ENCODE measurements at places on chromosomes 6 and 20.
A peak's percentile ranks its signal among the peaks of the same experiment; 100 is the strongest.

DNA sequence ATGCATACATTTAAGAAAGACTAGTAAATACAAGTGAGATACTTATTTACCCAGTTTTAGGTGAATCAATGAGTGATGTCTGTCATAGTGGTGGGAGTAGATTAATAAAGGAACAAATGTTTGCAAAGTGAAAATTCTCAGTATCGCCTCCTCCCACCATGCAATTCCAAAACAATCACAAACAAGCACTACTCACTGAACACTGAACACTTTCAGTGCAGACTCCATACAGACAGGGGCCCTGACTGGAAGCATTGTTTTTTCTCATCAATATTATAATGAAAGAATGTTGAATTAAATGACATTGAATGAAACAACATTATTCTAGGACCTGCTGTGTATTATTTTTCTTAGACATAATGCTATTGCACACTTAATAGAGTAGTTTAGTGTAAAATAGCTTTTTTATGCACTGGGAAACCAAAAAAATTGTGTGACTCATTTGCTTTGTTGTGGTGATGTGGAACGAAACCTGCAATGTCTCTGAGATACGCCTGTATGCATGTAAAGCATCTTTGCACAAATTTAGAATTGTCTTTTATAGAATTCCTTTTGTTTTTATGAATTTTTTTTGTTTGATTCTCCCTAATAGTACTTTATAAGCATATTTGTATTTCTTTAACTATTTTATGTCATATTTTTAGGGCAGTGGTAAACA is 317.5 kb downstream of the UTRN start:
- no peak for DNase-seq

- no peak for DNase-seq
Measured at GRCh38 chr6:67886840-67887292, 748.2 kb upstream of the ADGRB3 start.

DNA sequence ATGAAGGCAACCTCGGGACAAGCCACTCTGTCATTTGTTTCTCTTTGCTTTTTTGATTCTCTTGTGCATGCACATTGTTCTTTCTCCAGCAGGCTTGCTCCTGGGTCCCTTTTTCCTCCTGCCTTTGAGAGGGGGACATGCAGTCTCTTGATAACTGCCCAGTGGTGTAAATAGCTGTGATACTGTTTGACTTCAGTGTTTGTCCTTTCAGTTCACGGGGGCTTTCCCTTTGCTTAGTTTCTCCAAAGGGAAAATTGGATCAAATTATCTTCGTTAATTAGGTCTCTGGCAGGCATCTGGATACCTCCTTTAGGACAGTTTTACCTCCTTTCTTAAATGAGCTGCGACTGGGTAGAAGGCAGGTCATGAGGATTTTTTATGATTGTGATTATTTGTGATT is 41.5 kb downstream of the RALGAPB start:
- DNase-seq, result no peak

DNA sequence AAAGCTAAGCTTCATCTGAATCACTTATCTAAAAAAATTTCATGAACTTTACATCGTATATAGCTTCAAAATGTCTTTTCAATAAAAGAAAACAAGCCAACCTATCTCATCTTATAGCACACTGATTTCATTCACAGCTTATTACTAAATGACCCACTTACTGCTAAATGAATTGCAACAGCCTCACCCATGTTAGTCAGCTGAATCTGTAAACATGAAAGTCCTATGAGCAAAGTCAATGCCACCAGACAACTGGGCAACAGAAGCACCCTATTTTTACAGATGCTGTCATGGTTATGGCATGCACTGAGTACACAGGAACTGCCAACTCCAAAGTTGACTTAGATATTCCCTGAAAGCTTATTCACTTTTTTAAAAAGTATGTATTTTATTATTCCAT is 41.2 kb upstream of the DST start:
- no peak for DNase-seq

DNA sequence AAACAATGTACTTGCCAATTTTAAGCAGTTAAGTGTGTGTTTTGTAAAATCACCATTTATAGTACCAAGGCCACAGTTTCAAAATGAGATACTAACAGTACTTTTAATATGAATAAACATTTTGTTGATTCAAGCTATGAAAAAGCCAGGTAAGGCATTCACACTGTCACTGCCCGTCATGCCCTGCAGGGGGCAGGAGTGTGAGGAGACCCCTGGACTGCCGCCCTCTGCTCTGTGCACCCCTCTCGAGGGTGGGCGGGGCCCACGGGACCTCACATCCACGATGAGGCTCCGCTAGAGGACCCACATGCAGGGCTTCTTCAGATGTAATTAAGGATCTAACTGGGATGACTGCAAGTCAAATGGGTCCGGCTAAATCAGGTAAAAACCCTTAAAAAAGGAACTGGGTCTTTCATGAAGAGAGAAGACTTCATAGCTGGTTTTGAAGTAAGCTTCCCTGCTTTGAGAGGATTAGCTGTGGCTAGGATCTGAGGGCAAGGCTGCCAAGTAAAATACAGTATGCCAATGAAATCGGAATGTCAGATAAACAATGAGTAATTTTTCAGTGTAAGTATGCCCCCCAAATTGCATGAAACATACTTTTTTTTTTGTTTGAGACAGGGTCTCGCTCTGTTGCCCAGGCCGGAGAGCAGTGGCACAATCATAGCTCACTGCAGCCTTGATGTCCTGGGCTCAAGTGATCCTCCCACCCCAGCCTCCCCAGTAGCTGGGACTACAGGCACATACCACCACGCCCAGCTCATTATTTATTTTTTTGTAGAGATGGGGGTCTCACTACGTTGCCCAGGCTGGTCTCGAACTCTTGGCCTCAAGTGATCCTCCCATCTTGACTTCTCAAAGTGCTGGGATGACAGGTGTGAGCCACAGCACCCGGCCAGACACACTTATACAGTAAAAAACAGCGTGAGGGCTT is 18.7 kb downstream of the DIDO1 start:
- no peak for DNase-seq

GRCh38 chr6:157076451-157076822 is 246.9 kb downstream of the TMEM242 start:
- DNase-seq, result no peak

DNA sequence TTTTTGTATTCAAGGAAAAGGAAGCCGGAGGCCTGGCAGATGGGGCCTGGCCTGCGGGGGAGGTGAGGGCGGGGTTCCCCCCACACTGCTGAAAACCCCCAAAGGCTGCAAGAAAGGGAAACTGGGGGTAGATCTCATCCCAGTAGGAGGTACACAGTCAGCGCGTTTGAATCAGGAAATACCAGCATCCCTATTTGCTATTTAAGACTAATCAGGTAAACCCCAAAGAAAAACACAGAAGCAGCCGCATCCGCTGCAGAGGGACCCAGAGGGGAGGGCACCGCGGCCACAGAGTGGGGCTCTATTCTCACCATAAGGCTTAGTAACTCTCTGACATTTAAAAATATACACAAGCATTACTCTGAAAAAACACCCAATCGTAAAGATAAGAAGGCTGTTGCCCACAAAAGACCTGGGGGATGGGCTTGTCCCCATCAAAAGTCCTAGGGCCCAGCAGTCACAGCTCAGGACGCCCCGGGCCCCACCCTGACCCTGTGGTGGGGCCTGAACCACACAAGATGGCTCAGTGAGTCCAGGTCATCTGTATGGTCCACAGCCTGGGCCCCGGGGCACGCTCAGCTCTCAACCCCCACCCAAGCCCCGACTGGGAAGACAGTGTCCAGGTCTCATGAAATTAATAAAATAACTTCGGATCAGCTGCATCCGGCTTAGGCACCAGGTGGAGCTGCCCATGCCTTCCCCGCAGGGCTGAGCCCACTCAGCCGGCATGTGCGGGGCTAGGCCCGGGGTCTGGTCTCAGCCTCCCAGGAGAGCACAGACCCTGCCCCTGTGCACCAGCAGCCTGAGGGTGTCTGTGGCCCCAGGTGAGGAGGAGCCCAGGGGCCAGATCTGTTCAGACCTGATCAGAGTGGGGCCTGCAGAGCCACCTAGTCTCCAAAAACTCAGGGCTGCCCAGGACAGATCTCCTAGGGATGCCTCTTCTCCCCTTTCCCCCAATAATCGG is 31.0 kb downstream of the KCNQ2 start:
- DNase-seq, result no peak

GRCh38 chr6:52352239-52353018 is 9.5 kb upstream of the PAQR8 start:
- no peak for DNase-seq

- DNase-seq, result no peak
Measured at GRCh38 chr20:1563598-1563997, 6.1 kb upstream of the SIRPD start.

DNA sequence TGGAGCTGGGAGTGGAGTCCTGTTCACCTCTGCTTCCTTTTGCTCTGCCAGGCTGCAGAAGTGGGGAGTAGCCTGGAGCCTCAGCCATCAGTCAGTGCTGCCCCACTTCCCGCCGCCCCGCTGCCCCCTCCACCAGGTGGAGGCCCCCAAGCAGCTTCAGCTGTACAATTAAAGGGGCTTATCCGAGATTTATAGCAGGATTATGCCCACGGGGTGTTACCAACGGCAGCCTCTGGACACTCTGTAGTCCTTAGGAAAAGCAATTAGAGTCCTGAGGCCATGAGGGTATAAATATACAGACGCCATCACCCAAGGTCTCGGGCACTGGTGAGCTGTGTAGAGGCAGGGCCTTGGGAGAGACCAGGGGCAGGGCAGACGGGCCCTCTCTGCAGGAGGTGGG is 55.4 kb downstream of the GRM4 start:
- DNase-seq, result no peak

DNA sequence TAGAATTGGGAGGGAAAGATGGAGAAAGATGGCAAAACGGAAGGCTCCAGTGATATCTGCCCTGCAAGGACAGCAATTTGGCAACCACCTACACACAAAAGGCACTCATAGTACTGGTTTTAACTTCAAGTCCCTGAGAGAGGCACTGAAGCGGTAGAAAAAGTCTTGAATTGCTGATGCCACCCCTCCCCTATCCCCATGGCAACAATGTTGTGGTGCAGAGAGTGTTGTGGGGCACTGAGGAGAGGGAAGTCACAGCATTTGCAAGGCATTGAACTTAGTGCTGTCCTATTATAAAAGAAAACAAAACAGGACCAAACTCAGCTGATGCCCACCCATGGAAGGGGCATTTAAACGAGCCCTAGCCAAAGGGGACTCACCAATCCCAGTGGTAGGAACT is 343.7 kb downstream of the HAO1 start:
- DNase-seq, result no peak

- no peak for DNase-seq
Measured at GRCh38 chr6:145497006-145497405, 238.3 kb downstream of the EPM2A start.

DNA sequence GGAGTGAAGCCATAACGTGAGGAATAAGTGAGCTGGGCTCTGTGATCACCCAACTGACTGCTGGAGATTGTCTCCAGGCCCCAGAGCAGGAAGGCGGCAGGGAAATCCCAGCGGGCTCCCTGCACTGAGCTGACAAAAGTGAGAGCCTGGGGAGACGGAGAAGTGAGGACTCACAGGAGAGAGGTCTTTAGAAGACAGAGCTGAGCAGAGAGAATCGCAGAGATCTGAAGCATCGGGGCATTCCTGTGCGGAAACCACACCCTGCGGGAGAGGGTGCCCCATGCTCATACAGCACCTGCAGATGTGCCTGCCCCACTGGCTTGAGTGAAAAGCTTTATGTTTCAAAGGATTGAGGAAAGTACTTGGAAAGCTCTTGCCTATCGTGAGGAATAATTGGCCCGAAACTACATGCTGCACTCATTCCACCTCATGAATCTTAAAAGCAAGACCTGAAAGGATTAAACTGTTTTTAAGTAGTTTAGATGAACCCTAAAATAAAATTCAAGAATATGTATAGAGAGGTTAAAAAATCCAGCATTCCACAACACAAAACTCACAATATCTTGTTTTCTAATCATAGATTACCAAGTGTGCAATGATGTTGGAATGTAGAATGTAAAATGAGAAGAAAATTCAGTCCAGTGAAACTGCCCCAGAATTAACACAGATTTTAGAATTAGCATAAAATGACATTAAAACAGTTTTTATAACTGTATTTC is 17.7 kb upstream of the THBS2 start:
- DNase-seq, result no peak

- no peak for DNase-seq
Measured at GRCh38 chr20:35006009-35006408, 50.3 kb downstream of the MYH7B start.

GRCh38 chr6:69663215-69663614 is 133.6 kb downstream of the LMBRD1 start:
- no peak for DNase-seq

- DNase-seq, result no peak
Measured at GRCh38 chr6:83151114-83151513, 42.0 kb downstream of the PGM3 start.

- DNase-seq, result no peak
Measured at GRCh38 chr6:23663652-23664051, 462.4 kb upstream of the NRSN1 start.

GRCh38 chr20:60331688-60332300 is 373.6 kb downstream of the CDH26 start:
- no peak for DNase-seq

DNA sequence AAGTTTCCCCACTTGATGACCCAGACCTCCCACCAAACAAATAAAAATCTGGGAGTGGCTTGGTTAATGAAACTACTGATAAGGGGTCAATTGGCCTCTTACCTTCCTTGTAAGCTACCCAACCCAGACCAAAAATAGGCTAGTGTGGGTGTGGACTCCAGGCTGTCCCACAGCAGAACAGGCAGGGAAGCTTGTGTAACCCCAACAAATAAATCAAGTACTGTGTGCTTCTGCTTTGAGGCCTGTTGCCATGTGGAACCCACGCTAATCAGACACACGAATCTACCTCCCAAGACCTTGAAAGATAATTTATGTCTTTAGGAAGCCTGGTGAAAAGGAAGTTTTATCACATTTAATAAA is 33.7 kb upstream of the PAQR8 start:
- no peak for DNase-seq

DNA sequence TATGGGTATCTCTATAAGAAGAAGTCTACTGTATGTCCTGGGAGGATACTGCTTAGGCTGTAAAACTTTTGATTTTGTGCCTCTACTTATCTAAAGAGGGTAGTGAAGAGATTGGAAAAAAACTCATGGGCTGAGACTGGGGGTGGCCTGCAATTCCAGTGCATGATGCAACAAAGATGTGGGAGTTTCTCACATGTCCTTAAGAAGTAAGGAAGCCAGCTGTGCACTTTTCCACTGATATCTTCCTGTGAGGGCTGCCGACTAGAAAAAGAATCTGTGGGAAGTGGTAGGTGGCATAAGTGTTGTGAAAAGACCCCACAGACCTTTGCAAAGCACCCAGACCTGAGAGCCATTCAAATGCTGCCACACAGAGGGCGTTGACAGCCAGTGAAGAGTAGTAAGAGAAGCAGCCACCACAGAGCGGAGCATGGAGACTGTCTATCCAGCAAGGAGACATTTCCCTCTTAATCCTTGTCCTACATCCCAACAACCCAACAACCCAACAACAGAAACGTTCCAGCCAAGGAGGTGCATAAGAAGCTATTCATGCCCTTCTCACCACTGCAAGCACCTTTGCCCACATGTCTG is 65.1 kb downstream of the PFDN4 start:
- DNase-seq, result no peak

GRCh38 chr6:3247255-3248146 is 11.2 kb upstream of the PSMG4 start:
- peak; percentile 24 for DNase-seq

GRCh38 chr6:75935473-75935793 is 137.0 kb downstream of the IMPG1 start:
- DNase-seq, result no peak

GRCh38 chr6:31473780-31474761 is 23.9 kb upstream of the MICB start:
- DNase-seq, result no peak
